ENCODE measurements at places on chromosomes 6 and 20.

DNA sequence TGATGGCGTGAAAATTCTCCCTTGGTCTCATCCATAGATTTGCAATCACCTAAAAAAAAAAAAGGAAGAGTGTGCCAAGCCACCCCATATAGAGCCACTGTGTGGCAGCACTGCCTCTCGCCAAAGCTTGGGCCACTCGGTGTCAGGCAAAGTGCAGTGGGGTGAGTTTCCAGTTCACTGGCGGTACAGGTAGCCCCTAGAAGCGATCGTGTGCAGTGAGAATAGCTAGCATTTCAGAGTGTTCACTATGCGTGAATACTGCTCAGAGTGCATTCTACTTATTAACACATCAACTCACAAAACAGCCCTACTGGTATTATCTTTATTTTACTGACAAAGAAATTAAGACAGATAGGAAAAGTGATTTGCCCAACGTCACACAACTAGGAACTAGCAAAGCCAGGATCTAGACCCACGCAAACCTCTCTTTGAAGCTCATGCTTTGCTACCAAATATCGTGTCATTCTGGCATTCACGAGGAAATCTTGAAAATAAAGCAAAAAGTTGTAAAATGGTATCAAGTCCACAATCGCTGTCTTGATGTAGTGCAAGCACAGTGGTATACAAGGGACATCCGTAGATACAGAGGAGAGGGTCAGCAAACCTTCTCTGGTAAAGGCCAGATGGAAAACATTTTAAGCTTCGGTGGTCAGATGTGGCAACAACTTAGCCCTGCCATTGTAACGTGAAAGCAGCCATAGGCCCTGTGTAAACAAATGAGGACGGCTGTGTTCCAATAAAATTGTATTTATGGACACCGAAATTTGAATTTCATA is 10.4 kb upstream of the GCNT2 start:
- peak; percentile 64 for DNase-seq

GRCh38 chr6:14174996-14175395 is 57.4 kb downstream of the CD83 start:
- no peak for DNase-seq

GRCh38 chr6:161152527-161152862 is 121.4 kb downstream of the AGPAT4 start:
- no peak for DNase-seq

- peak; percentile 16 for DNase-seq
Observed at GRCh38 chr6:169738204-169738975, 13.0 kb downstream of the DYNLT2 start.

- peak; percentile 43 for DNase-seq
Observed at GRCh38 chr6:79257381-79258205, 23.1 kb upstream of the HMGN3 start.

GRCh38 chr20:53212018-53212417 is 239.9 kb downstream of the TSHZ2 start:
- DNase-seq = no peak

DNA sequence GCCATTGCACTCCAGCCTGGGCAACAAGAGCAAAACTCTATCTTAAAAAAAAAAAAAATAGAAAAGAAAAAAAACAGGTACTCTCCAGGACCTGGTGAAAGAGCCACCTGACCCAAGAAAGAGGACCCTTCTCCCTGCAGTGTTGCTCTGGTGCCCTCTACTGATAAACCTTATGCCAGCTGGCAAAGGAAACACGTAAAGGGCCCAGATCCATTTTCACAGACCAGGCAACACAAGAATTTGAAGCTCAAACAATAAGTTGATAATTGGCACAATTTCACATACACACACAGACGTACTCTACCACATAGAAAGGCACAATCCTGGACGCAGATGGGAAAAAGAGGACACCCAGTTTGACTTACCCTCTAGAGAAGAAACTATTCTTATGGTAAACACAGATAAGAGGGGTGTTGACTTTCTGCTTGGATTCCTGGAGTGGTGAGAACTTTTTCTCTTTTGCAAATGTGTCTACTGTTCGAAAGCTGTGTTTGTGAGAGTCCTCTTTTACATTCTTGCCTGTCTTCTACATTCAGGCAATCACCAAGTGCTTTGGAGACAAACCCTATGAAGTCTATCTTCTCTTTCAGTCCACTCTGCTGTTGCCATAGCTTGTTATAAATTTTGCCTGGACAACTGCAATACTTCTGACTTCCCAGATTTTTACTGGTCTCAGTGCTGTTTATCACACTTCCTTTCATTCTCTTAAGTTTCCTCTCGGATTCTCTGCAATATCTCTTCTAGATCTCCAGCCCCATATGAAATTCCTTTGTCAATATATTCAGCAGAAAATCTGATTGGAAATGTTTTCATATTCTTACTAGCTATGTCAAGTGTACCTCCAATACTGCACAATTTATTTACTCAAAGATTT is 6.4 kb upstream of the SNRPB start:
- DNase-seq = no peak

DNA sequence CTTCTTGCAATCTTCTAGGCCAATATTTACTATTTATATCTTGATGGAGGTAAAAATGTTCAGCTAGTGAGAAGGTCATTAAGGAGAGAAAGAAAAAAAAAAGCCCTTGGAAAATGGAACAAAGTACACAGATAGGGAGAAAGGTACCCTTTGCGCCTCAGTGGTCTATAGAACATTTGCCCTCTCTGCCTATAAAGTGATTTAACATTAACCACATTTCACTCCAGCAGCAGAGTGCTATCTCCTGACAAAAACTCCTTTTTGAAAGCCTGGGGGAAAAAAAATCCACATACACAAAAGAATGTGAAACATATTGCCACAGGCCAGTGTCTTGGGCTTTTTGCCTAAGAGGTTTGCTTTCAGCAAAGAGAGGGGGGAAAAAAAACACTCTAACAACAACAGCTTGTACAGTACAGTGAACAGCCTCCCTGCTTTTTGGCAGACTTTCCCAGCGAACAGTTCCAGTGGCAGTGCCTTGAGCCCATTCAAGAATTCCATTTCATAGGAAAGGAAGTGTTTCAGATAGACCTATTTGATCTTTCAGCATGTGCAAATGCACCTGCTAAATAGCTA is 695 bp downstream of the ARHGAP18 start:
- DNase-seq = no peak

GRCh38 chr6:107101686-107102413 is 13.5 kb downstream of the BEND3 start:
- no peak for DNase-seq

DNA sequence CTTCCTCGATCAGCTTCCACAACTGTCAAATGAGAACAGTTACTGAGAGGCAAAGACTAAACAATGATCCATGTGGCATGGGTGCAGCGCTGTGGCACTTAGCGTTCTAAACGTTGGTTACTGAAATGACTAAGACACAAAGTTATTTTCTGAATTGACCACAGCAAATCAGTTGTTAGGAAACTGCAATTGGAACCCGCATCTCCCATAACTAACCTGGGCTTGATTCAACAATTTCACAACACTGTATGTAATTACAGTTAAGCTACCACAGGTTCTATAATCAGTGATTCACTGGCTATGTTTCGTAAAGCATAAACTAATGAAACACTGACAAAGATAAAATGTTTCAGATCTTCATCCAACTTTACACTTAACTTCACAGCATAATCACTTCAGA is 12.5 kb downstream of the WDR27 start:
- DNase-seq = no peak

DNA sequence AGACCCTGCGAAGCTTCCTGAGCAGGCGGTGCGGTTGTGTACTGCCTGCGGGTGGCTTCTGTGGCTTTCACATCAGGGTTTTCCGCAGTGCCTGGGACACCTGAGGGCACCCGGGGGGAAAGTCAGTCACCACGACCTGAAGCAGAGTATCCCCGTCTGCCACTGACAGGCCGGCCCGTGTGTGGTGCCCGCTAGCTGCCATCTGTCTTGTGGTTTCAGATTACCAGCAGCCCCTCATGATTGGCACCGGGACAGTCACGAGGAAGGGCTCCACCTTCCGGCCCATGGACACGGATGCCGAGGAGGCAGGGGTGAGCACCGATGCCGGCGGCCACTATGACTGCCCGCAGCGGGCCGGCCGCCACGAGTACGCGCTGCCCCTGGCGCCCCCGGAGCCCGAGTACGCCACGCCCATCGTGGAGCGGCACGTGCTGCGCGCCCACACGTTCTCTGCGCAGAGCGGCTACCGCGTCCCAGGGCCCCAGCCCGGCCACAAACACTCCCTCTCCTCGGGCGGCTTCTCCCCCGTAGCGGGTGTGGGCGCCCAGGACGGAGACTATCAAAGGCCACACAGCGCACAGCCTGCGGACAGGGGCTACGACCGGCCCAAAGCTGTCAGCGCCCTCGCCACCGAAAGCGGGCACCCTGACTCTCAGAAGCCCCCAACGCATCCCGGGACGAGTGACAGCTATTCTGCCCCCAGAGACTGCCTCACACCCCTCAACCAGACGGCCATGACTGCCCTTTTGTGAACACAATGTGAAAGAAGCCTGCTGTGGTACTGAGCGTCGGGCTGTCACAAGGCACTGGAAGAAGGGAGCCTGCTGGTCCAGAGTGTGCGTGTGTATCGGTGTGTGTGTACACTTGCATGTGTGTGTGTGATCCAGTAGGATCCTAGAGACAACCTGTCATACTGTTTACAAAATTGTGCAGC is 54.4 kb downstream of the GOPC start:
- DNase-seq = peak; percentile 43

DNA sequence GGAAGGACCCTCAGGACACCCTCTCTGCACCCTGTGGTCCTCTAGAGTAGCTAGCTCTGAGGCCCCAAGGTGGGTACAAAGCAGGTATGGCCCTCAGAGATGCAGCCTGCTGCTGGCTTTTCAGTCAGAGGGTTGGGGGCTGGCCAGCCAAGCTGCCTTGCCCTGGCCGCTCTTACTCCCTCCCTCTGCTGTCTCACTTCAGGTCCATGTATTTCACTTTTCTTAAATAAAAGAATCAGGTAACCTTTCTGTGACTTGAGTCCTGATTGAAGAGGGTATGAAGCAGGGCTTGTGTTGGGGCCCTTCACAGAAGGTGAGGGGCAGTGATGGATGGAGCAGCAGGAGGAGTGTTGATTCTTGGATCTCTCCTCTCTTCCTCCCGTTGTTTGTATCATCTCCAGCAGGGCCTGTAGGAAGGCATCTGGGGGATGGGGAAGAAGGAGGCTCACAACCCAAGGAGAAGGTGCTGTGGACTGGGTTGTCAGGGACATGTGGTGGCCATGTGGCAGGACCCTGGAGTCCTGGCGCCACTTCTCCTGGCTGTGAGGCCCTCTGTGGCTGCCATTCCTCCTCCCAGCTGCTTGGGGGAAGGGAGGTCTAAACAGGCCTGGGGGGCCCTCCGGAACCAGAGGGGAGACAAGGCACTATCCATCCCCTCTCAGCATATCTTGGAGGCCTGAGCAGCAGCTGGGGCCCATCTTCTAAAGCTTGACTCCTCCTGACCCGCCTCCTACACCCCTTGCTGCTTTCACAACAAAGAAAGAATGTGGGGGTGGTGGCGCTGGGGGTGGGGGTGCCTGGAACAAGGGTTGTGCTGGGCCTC is 1.1 kb upstream of the PTK7 start:
- no peak for DNase-seq

DNA sequence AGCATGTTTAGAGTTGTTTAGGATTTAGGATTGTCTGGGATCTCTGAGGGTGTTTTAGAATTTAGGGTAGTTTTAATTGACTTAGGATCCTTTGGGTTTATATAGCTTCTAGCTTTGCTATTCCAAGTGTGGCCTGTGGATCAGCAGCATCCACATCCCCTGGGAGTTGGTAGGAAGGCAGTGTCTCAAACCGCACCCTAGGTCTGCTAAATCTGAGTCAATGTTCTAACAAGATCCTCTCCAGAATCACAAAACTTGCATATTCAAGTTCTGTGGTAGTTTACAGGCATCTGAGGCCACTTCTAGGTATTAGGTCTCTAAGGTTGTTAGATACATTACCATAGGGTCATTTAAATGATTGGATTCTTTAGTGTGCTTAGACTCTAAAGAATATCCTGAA is 48.3 kb downstream of the PRND start:
- no peak for DNase-seq

DNA sequence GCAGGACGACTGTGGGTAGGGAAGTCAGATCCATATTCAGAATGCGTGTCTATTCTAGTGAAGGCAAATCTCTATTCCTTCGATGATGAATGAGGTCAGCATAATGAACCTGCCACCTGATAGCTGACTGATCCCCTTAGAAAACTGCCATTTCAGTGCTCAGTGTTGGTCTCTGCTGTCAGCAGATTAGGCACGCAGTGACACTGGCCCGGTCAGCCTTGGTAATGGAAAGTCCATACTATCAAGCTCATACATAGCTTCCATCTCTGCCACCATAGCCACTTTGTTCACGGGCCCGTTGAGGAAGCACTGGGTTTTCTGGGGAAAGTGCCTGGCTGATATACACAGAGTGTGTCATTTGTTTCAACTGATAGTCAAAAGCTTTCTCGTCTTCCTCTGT is 54.0 kb downstream of the C6orf52 start:
- DNase-seq = no peak

- DNase-seq = no peak
Observed at GRCh38 chr6:77015350-77015749, 447.9 kb downstream of the HTR1B start.

DNA sequence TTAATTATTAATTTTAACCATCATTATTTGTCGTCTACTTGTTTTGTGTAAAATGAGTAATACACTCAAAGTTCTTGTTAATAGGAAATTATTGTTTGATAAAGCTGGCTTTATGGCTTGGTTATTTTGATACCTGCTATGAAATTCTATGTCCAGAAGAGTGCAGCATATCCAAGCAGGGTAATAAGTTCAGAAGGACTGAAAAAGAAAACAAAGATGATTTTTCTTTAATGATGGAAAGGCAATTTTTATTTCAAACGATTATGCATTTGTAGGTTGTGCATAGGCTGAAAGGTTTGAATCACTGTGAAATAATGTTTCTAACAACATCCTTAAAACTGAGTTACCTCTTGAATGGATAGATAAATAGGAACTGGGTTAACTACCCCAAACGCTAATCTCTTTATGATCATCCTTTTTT is 1.4 kb upstream of the MAN1A1 start:
- DNase-seq = no peak

DNA sequence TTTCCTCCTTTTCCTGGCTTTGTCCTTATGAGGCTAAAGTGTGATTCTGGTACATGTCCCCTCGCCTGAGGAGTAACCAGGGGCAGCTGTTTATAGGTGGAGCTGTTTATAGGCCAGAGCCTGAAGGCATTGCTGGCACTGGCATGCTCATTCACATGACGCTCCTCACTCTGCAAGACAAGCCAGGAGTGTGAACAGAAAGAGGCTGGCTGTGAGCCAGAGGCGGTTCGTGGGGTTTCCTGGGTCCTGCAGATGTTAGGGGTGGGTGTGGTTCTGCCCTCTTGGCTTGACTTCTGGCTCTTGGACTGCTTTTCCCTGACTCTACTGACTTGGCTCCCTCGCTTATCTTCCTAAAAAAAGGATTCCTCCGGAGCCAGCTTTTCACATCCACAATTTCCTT is 12.8 kb upstream of the MDFI start:
- no peak for DNase-seq

- no peak for DNase-seq
Observed at GRCh38 chr6:113385020-113385431, 472.1 kb upstream of the MARCKS start.

DNA sequence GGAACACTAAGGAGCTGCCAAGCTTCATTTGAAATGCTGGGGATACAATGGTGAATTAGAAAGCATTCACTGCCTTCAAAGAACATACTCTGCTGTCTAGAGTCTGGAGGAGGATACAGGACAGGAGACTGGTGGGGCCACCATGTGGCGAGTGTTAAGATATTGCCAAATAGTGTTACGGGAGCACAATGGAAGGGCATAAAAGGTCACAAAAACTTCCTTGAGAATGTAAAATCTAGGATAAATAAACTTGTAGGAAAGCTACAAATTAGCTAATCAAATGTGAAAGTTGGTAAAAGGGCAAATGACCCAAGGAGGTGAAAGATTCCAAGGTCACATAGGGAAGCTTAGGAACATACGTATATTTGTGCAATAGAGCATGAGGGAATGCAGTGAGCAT is 271.7 kb downstream of the RFPL4B start:
- no peak for DNase-seq
